ENCODE measurements at places on chromosomes 2 and 18. TPM values are rescaled to one million over a fixed set of nuclear protein-coding genes. Genes with fewer than 3 reads are reported as not detected.

GRCh38 chr2:206457188-206457634 lies 13.9 kb downstream of the ADAM23 start:
- ATAC-seq = peak; percentile 84

DNA sequence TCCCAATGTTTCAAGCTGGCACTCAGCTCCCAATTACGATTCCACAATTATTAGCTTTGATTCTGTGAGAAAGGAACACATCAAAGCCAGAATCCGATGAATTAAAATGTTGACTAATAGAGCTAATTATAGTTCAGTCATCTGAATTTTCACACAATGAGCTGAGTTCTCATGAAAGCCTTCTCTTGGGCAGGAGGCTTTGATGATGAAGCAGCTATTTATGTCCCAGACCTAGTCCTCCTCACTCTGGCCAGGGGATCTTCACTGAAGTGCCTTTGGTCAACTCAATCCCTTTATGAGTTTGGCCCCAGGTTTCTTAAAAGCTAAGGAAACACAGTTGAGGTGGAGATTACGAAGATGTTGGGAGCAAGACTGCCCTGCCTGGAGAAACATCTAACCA lies 74.7 kb upstream of the PPM1B start:
- ATAC-seq = no peak

DNA sequence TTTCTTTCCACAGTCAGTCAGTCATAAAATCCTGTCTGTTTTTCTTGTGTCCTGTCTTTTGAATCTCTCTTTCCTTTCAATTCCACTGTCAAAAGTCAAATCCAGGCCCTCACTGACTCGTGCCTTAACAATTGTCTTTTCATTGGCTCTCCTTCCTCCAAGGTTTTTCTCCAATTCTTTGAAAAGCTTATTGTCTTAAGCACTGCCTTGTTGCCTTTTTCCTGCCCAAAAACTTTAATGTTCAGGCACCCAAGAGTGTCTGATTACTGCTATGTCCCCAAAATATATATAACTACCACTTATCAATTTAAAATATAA lies 13.9 kb upstream of the SULT1C4 start:
- no peak for ATAC-seq

GRHL1 gene
- 123 TPM for total RNA-seq

DNA sequence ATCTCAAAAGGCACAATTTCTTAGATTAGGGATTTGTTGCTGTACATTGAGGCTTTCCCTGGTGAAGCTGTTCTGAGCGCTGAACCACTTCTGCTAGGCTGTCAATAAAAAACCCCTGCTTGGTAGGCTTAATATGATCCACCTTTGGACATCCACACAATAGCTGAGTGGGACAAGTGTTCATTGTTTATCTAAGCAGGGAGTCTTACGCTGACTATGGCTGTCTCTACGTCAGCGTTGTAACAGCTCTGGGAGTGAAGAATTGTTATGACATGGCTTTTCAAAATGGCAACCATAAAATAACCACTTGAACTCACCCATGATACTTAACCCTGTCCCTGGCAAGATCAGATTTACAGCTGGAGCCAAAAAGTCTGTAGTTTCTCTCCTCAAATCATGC lies 111.5 kb upstream of the SULT1C3 start:
- no peak for ATAC-seq

DNA sequence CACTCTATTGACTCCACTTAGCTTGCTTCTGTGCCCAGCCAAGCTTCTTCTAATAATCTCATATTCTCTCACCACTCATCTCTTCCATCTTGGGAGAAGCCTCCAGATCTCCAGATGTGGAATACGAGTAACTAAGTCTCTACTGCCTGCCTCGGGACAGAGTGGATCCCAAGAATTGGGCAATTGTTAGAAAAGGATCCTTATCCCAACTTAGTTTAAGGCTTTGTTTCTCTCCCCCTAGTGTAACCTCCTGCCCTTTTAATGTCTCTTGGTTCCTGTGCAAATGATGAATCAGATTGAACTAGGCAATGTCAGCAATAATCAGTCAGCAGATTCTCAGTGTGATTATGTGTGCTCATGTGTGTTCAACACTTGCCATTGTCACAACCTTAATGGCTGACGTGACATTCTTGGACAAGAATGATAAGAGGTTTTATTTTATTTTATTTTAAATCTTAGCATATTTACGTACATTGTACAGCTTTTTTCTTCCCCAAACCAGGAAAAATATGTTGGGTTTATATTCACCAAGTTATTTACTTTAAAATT lies 59.7 kb downstream of the MYO3B start:
- no peak for ATAC-seq

DNA sequence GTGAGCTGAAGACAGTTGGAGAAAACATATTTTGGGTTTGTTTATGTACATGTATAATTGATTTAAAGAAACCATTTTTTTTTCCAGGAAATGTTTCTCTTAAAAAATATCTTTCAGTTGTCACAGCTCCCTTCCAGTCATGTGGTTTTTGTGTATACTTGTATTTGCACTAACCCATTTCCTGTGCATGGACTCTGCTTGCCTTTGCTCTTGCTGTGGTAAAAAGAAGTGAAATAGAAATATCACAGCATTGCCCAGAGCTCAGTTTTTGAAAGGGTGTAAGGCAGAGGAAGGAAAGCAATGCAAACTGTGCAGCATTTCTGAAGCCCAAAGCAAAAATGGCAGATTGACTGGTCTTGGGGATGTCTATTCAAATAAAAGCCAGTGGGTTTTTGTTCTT lies 10.4 kb upstream of the DOCK10 start:
- ATAC-seq = no peak

C2orf78 gene
- total RNA-seq = not detected

- no peak for ATAC-seq
These were observed 85.3 kb upstream of the RANBP2 start for GRCh38 chr2:108634011-108634410.

GRCh38 chr2:129347486-129348217 lies 631.8 kb upstream of the RAB6C start:
- ATAC-seq = peak; percentile 33

- peak; percentile 98 for ATAC-seq
These were observed 273.5 kb downstream of the CDH20 start for GRCh38 chr18:61606759-61607158.

DNA sequence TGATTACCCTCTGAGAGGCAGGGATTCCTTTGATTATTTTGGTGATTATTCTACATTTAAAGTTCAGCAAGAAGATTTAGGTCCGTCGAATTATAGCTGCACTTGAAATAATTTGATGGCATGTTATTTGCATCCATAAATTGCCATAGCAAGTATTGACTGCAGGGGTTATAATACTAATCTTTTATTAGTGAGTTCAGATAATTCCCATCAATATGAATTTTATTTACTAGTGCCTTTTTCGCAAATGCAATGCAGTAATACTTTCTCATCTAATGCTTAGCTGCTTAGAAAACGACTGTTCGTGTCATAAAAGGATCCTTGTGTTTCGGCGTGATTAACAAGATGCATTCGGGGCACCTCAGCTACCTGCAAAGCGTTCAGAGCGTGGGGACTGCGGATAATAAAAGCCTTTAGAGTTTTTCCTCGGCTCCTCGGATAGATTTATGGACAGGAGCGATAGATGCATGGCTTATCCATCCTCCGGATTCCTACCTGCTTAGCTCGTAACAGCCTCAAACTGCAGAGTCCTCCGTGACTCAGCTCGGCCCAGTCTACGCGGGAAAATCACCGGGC lies 2.5 kb upstream of the GBX2 start:
- no peak for ATAC-seq

MAP3K19 gene
- not detected for total RNA-seq

GRCh38 chr2:119487434-119488244 lies 36.6 kb downstream of the SCTR start:
- ATAC-seq = no peak

- ATAC-seq = no peak
These were observed 283.5 kb downstream of the DSEL start for GRCh38 chr18:67232991-67233390.
